ENCODE measurements at places on chromosomes 16 and 17.

- no peak for DNase-seq
Observed at GRCh38 chr17:63653050-63653449, 30.8 kb downstream of the MAP3K3 start.

DNA sequence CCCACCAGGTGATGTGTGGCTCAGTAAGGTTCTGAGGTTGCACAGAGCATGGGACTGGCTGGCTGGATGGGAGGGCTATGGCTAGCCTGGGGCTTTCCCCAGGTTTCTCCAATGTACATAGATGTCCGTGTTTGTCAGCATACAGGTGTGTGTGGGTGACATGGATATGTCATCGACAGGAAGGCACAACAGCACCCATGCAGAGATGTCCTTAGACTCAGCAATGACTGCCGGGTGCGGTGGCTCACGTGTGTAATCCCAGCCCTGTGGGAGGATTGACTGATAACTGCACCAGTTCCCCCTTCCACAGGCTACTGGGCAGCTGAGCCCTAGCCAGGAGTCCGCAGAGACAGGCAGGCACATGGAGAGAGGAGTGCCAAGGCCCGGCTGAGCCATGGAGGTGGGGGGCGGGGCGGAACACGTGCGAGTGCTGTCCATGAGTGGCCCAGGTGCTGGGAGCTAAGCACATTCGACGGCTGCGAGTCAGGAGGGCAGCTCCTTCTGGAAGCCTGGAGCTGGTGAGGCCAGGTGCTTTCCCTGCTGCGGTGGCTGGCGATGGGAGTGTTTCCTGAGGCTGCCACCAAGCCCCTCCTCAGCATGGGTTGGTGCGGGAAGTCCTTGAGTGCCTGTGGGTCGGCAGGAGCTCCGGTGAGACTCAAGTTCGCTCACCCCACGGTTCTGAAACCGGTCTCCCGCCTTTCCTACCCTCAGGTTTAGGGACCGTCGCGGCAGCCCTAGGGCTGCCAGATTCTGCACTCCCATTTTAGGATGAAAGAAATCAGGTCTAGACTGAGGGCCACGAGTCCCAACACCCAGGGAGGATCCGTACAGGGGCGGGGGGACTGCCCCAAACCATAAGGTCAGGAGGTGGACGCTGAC, 858 bp upstream of the ASPSCR1 start:
- peak; percentile 73 for DNase-seq

GRCh38 chr16:23160574-23160973, 11.3 kb upstream of the USP31 start:
- no peak for DNase-seq

- DNase-seq, result no peak
Observed at GRCh38 chr17:55140809-55141208, 124.0 kb upstream of the HLF start.

DNA sequence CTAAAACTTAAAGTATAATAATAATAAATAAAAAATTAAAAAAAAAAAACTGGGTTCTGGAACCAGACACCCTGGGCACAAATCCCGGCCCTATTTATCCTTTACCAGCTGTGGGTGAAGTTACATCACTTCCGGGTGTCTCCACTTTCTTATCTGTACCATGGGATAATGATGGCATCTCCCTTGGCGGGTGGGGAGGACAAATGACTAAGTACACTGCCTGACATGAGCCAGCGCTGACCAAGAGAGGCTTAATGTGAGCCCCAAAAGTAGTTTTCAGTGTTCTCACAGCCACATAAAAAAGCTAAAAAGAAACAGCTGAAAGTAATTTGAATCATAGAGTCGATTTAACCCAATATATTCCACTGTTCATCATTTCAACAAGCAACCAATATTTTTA, 424.9 kb downstream of the SOX9 start:
- no peak for DNase-seq

GRCh38 chr16:72012607-72013006, 4.1 kb downstream of the DHODH start:
- no peak for DNase-seq
